ENCODE measurements at places on chromosomes 6 and 20.

GRCh38 chr20:41213150-41213820 lies 75.9 kb downstream of the PLCG1 start:
- DNase-seq, result no peak

GRCh38 chr6:90285611-90286381 lies 10.8 kb downstream of the BACH2 start:
- DNase-seq, result peak; percentile 84

GRCh38 chr20:62755817-62756724 lies 40.2 kb upstream of the MRGBP start:
- DNase-seq, result peak; percentile 52

DNA sequence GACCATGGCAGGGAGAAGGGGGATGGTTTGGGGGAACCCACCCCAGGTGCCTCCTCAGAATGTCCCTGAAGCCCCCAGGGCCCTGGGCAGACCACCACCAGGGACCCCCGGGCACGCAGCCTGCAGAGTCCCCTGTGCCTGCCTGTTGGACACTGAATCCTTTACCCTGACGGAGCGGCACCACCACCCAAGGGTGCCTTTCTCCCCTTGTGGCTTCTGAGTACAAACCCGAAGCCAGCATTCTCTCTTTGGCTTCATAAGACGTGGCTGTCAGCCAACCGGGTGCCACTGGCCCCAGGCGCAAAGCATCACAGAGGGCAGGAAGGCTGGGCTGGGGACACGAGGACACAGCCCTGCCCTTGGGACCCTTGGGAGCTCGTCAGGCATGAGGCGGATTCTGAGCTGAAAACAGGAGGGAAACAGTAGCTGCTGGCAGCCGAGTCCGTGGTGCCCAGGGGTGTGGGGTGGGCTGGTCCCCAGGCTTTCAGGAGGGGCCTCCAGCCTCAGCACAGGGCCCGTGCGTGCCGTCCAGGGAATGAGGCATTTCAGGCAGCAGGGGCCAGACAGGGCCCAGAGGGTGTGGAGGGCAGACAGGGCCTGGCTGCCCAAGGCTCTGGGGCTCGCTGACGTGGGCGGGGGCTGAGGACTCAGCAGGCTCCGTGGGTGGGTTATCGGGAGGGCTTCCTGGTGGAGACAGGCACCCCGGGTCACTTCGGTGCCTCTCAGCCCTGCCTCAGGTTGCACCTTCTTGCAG lies 3.5 kb downstream of the COL9A3 start:
- DNase-seq, result no peak

- DNase-seq, result no peak
Observed at GRCh38 chr20:56409956-56410355, 2.1 kb upstream of the CASS4 start.

DNA sequence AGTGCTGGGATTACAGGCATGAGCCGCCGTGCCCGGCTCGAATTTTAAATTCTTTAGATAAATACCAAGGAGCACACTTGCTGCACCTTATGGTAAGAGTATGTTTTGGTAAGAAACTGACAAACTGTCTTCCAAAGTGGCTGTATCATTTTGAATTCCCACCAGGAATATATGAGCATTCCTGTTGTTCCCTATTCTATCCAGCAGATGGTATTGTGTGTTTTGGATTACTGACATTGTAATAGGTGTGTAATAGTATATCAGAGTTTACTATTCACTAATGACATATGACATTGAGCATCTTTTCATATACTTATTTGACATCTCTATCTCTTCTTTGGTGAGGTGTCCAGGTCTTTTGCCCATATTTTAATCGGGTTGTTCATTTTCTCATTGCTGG lies 40.5 kb downstream of the TGM6 start:
- DNase-seq, result no peak

GRCh38 chr6:31718265-31718664 lies 3.1 kb downstream of the LY6G6D start:
- DNase-seq, result no peak

- DNase-seq, result no peak
Observed at GRCh38 chr6:166614171-166614583, 12.9 kb downstream of the RPS6KA2 start.

All from right lobe of liver (tissue), 6 donors.